ENCODE measurements at places on chromosomes 7 and 10.

GRCh38 chr7:84455788-84456187 lies 261.2 kb upstream of the SEMA3A start:
- no peak for ATAC-seq

GRCh38 chr10:132946-133898 lies 2.0 kb upstream of the ZMYND11 start:
- no peak for ATAC-seq

- peak; percentile 45 for ATAC-seq
Observed at GRCh38 chr10:19847321-19847720, 31.1 kb downstream of the PLXDC2 start.

- no peak for ATAC-seq
Observed at GRCh38 chr7:85714043-85714578, 527.3 kb upstream of the SEMA3D start.

DNA sequence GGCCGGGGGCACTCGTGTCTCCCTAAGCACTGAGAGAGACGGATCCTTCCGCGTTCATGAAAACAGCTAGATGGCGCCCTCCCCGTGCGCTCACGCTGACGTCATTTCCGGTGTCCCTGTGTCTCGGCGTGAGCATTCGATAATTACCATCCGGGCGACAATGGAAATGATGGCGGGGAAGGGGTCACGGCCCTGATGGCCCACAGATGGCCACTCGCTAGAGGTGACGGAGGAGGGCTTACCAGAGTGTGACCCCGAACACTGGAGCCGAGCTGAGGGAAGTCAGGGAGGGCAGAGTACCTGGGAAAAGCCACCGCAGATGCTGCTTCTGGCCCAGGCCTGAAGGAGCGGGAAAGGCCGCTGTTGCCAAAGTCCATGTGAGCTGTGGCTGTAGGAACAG lies 222.9 kb downstream of the TCERG1L start:
- ATAC-seq, result no peak

- ATAC-seq, result no peak
Observed at GRCh38 chr7:155869784-155870076, 57.5 kb upstream of the SHH start.

DNA sequence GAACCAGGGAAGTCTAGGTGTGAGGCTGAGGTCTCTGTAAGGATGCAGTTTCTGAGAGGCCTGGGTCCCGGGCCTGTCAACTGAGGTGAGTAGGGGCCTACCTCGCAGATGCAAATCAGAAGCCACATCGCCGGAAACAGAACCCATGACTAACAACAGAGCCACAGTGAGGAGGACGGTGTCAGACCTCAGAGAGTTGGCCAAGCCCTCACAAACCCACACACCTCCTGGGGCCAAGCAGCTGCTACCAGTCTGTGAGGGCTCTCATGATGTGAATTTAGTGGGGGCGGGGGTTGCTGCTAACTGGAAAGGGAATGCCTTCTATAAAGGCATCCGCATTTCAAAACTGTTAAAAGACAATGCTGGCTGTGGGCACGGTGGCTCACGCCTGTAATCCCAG lies 103.0 kb downstream of the COBL start:
- ATAC-seq, result no peak

DNA sequence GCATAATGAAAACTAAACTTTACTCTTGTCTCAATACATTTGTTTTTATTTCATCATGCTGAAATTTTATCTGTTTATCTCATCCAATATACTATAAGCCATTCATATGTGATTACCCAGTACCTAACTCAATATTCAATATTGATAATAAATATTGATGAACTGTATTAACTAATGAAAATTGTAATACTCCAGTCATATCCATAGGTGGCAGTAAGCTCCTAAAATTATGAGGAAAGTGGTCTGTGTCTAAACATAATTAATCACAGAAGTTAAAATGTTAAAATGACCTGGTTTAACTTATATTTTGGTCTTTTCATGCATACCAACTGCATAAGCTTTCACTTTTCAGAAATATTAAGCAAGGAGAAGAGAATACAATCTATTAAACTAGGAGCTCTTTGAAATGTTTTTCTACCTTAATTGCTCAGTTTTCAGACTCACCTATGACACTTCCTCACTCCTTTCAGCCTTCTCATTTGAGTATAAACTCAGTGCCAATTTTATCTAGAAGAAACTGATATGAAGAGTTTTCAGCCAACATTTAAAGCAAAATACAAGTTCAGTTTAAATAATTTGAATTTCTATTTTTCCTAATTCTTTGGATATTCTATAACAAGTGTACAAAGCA lies 30.5 kb upstream of the VWDE start:
- no peak for ATAC-seq

GRCh38 chr10:70656489-70656888 lies 15.8 kb upstream of the ADAMTS14 start:
- peak; percentile 92 for ATAC-seq

- ATAC-seq, result no peak
Observed at GRCh38 chr10:86306628-86307278, 59.8 kb downstream of the GRID1 start.

GRCh38 chr10:78876449-78876848 lies 192.3 kb upstream of the ZMIZ1 start:
- ATAC-seq, result no peak

DNA sequence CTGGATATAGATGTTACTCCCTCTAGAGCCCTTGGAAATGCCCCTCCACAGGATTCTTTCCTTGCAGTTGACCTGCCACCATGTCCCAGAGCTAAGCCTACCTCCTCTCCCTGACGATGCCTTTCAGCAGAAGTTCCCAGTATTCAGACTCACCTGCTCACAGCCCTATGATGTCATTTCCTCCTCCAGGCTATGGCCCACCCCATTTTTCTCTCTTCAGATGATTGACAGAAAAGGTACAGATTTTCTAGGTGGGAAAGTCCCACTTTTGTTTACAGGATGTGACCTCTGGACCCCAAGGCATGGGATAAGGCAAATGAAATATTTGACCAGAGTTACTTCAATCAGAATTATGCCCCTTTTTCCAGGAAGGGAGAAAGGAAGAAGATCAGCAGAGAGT lies 280.2 kb upstream of the PHYHIPL start:
- no peak for ATAC-seq

DNA sequence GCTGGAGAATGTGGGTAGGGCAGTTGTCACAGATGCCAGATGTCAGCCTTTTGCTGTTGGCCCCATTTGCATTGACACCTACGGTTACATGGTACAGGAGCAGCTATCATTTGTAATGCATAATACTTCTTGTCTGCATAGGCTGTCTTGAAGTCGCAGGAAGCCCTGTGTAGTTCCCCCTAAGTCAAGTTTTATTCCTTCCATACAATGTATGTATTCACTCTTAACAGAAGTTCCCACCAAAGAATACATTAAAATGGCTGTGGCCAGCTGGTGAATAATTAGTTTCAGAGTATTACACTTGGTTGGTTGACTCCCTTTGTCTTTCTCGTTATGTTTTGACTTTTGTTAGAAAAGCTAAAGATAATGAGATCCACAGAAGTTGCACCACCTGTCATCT lies 1169.0 kb downstream of the REEP3 start:
- no peak for ATAC-seq

DNA sequence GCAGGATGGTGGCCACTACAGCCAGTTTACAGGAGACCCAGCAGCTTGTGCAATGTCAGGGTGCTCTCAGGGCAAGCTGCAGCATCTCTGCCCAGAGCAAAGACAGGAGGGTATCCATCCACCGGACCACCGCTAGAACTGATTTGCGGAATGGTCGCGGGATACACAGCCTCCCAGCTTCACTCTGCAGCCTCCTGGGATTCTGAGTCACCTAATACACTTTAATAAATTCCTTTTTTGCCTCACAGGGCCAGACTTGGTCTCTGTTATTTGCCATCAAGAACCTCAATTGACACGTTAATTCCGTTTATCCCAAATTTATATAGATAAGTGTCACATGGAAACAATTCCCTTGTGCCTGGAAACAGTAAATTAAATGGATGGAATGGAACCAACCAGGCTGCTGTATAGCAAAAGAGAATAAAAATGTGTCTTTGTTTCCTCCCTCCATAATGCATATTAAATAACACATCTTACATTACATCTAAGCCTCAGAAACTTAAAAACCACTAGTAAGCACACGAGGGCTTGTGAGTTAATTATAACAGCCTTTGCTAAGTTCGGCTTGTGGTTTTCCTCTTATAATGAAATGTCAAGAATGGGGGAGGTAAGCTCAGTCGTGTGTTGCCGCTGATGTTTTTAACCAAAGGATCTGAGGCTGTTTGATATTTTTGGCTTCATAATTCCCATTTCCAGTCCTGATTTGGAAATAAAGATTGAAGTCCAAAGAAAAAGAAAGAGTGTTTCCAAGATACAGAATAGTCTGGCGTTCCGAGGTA lies 52.1 kb downstream of the ADRB1 start:
- no peak for ATAC-seq

DNA sequence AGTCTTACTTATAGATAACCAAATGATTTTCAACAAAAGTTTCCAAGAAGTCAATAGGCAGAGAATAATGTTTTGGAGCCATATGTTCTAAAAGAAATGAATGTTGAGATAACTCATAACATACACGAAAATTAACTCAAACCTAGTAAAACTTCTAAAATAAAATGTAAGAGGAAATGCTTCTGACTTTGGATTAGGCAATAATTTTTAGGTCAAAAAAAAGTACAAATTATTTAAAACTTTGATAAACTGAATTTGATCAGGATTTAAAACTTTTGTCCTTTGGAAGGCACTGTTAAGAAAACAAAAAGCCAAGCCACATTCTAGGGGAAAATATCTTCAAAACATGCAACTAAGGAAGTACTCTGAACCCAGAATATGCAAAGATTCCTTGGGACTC lies 148.2 kb upstream of the GPR22 start:
- no peak for ATAC-seq

DNA sequence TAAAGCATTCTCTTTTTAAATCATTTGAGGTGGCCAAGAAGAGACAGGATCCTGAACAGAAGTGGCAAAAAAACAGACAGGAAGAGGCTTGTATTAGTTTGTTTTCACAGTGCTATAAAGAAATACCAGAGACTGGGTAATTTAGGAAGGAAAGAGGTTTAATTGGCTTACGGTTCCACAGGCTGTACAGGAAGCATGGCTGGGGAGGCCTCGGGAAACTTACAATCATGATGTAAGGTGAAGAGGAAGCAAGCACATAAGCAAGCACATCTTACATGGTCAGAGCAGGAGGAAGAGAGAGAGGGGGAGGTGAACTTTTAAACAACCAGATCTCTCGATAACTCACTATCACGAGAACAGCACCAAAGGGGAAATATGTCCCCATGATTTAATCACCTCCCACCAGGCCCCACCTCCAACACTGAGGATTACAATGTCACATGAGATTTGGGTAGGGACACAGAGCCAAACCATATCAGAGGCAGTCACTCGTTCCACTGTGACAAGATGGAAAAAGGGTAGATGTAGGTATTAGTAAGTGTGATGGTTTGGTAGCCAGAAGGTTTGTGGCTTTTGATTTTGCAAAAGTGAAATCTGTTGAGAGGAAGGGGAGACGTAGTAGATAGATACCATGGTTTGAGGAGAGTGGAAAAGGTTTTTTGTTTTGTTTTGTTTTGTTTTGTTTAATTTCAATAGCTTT lies 5.1 kb downstream of the MSRB2 start:
- ATAC-seq, result no peak

- no peak for ATAC-seq
Observed at GRCh38 chr7:47710201-47710935, 128.5 kb upstream of the TNS3 start.

GRCh38 chr10:101773923-101774588 lies 1.9 kb downstream of the FGF8 start:
- ATAC-seq, result no peak
